ENCODE measurements at places on chromosomes 3 and 15. TPM values are rescaled to one million over a fixed set of nuclear protein-coding genes. Genes with fewer than 3 reads are reported as not detected.

GRCh38 chr3:14319654-14320182 is 82.7 kb upstream of the SLC6A6 start:
- no peaks in the 10 kb centered on the region for H3K27me3 ChIP-seq
- H3K27ac ChIP-seq, result no peak overlapping the region
- H3K36me3 ChIP-seq, result no peaks in the 10 kb centered on the region
- H3K4me1 ChIP-seq, result no peaks in the 10 kb centered on the region

DNA sequence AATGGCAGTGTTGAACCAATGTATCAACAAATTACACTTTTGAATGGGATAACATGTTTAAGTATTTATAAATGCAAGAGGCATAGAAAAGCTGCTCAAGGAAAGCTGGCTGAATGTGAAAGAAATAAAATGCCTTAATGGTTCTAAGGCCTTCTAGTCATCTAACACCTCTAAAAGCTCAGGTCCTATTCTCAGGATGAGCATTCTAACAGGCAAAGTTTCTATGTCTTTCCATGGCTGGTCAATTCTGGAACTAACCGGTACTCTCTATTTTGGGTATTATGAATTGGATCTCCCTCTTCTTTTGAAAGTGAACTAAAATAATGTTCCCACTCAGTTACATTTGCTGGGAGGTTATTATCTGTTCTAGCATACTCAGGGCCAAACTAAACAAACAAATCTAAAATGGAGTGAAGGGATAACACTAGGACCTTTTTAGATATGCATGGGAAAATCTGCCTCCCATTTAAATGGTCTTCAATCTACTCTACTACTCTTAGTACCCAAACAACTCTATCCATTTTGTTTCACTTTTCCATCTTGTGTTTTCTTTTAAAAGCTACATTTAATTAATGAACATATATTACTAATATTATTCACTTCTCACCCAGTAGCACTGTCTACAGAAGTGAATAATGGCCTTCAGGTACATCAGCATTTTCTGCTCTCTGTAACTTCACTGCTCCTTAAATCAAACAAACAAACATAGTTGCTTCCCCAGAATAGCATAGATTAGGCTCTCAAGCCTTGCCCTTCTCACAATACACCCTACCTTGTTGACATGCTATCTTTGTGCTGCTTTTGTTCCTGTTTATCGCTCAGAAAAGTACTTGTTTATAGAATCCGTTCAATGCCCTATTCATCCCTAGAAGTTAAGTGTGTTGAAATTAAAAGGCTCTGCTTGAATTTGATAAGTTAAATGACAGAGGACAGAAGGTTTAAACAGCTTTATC is 46.4 kb downstream of the CBLB start:
- no peak overlapping the region for H3K4me3 ChIP-seq
- no peaks in the 10 kb centered on the region for H3K27me3 ChIP-seq
- peak overlapping the region; percentile 76 for H3K27ac ChIP-seq
- H3K4me1 ChIP-seq, result peaks cover 73% of the 10 kb centered on the region

The MESP2 gene
- not detected for total RNA-seq

The ANXA2 gene
- 19.7 TPM for total RNA-seq

DNA sequence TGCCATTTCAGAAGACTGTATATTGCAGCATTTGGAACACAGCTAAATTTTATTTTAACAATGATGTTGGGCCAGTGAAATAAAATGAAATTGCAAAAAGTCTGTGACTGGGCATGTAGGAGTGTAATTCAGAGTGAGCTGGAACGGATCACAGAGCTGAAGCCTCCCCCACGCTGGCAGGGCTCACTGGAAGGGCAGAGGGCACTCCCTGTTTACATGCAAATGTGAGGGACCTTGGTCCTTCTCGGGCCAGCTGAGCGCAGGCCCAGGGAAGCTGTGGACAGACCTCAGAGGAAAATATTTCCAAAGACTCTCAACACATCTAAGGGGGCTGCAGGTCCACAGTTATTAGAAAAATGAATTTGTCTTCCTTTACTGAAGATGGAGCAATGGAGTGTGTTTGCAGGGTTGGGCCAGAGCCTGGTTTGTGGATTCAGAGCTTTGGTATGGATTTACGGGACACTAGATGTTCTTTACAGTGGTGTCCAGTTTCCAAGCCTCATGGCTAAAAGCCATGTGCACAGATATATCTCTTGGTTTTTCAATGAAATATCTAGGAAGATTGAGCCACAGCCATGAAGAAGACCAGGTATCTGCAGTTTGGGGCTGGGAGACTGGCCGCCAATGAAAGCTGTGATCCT is 32.0 kb downstream of the TRPM1 start:
- no peak overlapping the region for H3K27ac ChIP-seq
- no peak for DNase-seq
- no peaks in the 10 kb centered on the region for H3K4me1 ChIP-seq
- H3K4me3 ChIP-seq, result no peak overlapping the region

DNA sequence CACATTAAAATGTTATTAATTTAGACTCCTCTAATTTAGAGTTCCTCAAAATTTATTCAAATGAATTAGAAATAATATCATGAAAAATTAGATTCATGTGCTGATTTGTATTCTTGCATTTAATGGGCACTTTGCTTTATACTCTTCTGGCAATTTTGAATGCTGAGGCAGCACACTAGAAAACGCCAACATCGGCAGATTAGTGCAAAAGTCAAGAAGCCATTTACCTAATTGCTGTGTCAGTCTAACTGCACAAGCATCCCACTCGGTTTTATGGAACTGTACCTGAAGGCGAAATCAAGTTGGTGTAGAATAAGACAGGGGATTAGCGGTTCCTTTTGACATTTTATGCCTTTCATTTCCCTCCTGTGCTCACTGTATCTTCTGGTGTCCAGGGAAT is 382.0 kb downstream of the ROBO2 start:
- H3K27ac ChIP-seq, result no peak overlapping the region
- H3K4me1 ChIP-seq, result no peaks in the 10 kb centered on the region
- no peak for DNase-seq
- no peaks in the 10 kb centered on the region for H3K36me3 ChIP-seq
- H3K4me3 ChIP-seq, result no peak overlapping the region

DNA sequence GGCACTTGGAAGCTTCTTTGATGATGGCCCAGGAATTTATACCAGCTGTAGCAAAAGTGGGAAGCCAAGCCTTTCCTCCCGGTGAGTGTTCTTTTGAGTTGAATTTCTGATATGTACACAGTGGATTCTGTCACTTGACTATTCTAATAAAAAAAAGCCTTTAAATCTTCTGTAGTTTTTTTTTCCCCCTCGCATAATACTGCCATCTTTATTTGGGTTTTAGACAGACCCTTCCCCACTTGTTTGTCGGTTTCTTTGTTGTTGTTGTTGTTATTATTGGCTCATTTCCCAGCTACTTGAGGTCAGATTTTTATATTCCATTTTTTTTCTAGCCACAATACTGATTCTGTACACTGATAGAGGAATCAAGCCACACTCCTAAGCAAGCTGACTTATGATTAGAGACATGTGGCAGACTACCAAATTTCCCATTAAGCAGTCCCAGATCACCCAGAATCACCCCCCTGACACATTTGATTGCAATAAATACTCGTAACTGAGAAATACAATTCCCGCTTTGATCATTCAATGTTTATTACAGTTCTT is 122.4 kb upstream of the IL12A start:
- no peaks in the 10 kb centered on the region for H3K27me3 ChIP-seq
- no peaks in the 10 kb centered on the region for H3K36me3 ChIP-seq
- no peaks in the 10 kb centered on the region for H3K4me1 ChIP-seq
- DNase-seq, result no peak
- H3K27ac ChIP-seq, result no peak overlapping the region

DNA sequence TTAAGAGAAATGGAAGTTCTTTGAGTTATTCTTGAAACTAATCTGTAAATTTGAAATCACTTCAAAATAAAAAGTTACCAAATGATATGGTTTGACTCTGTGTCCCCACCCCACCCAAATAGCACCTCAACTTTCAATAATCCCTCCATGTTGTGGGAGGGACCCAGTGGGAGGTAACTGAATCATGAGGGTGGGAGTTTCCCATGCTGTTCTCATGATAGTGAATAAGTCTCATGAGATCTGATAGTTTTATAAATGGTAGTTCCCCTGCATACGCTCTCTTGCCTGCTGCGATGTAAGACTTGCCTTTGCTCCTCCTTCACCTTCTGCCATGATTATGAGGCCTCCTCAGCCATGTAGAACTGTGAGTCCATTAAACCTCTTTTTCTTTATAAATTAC is 690.7 kb upstream of the ZNF385D start:
- no peak overlapping the region for H3K27ac ChIP-seq
- H3K36me3 ChIP-seq, result no peaks in the 10 kb centered on the region
- DNase-seq, result no peak

DNA sequence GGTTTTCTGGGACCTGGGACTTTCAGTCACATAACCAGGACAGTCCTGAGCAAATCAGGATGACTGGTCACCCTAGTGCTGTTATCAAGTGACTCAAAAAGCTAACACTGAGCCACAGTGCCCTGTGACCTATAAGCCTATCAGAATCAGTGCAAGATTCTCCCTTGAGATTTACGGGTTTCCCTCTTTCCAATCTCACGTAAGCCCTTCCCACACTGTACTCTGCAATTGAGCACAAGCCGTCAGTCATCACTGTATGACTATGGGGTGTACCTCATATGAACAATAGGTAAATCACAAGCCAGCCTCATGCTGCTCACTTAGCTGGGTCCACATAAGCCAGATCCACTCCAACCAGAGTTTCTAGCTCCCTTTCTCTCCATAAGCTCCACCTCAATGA is 21.0 kb upstream of the CLDN18 start:
- H3K4me3 ChIP-seq, result no peak overlapping the region
- peaks cover 4% of the 10 kb centered on the region for H3K27me3 ChIP-seq

The MAP1A gene
- total RNA-seq, result 0.39 TPM

The CPLX3 gene
- total RNA-seq, result 0.44 TPM

DNA sequence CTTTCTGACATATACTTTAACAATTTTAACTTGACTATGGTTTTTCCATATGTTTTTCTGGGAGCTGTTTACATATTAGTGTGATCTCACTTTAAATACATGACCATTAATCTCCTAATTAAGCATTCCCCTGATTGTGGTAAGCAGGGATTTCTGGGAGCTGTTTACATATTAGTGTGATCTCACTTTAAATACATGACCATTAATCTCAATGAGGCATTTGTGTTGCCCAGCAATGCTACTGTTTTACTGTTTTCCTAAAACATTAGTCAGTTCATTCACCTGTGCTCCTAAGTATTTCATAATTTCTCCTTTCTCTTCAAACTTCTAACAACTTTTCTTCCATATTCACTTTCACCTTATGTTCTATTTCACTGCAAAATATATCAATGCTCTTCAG is 3.6 kb upstream of the GRAMD1C start:
- H3K4me3 ChIP-seq, result no peak overlapping the region

GRCh38 chr3:50189274-50189673 is 2.1 kb upstream of the GNAT1 start:
- H3K4me1 ChIP-seq, result peaks cover 4% of the 10 kb centered on the region
- peaks cover 3% of the 10 kb centered on the region for H3K27me3 ChIP-seq
- H3K27ac ChIP-seq, result no peak overlapping the region
- peak; percentile 23 for DNase-seq
- H3K4me3 ChIP-seq, result no peak overlapping the region
- H3K36me3 ChIP-seq, result no peaks in the 10 kb centered on the region

DNA sequence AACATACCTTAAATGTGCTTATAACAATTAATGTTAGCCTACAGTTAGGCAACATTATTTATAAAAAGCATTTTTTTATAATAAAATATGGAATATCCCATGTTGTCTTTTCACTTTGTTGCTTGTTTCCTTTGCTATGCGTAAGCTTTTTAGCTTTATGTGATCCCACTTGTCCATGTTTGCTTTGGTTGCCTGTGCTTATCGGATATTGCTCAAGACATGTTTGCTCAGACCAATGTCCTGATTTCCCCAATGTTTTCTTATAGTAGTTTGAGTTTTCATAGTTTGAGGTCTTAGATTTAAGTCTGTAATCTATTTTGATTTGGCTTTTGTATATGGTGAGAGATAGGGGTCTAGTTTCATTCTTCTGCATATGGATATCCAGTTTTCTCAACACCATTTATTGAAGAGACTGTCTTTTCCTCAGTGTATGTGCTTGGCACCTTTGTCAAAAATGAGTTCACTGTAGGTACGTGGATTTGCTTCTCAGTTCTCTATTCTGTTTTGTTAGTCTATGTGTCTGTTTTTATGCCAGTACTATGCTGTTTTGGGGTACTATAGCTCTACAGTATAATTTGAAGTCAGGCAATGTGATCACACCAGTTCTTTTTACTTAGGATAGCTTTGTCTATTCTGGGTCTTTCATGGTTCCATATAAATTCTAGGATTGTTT is 592.7 kb upstream of the SEMA6D start:
- no peaks in the 10 kb centered on the region for H3K36me3 ChIP-seq
- H3K4me3 ChIP-seq, result no peak overlapping the region
- H3K27me3 ChIP-seq, result no peaks in the 10 kb centered on the region
- no peak for DNase-seq

DNA sequence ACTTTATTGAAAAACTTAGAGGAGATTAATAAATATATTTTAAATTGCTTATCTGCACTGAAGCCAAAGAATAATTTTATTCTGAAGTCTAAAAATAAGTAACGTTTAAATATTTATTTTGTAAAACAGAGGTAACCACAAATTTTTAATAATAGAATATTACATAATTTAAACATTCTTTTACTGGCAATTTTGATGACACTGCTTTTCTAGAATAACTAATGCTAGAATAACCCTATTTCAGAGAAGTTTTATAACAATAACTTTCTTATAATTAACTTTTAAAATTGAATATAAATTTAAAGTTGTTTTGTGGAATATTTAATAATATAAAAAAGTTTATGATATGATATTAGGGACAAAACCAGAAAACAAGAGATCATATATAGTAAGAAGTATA is 409.6 kb upstream of the KCNMB2 start:
- no peak for DNase-seq
- no peaks in the 10 kb centered on the region for H3K4me1 ChIP-seq
- H3K27me3 ChIP-seq, result no peaks in the 10 kb centered on the region
- H3K27ac ChIP-seq, result no peak overlapping the region

The TM6SF1 gene
- total RNA-seq, result 0.58 TPM

The POPDC2 gene
- total RNA-seq, result 4.6 TPM

GRCh38 chr3:107687056-107687581 is 164.4 kb downstream of the BBX start:
- no peaks in the 10 kb centered on the region for H3K36me3 ChIP-seq
- H3K4me1 ChIP-seq, result peaks cover 59% of the 10 kb centered on the region
- no peaks in the 10 kb centered on the region for H3K27me3 ChIP-seq
- no peak overlapping the region for H3K27ac ChIP-seq
- H3K4me3 ChIP-seq, result no peak overlapping the region
- DNase-seq, result no peak

- no peak overlapping the region for H3K27ac ChIP-seq
- no peaks in the 10 kb centered on the region for H3K36me3 ChIP-seq
- no peak overlapping the region for H3K4me3 ChIP-seq
- no peak for DNase-seq
- H3K27me3 ChIP-seq, result peaks cover 32% of the 10 kb centered on the region
- peaks cover 8% of the 10 kb centered on the region for H3K4me1 ChIP-seq
These were observed 2.3 kb downstream of the FBN1 start for GRCh38 chr15:48643206-48643605.

The MOBP gene
- total RNA-seq, result not detected

DNA sequence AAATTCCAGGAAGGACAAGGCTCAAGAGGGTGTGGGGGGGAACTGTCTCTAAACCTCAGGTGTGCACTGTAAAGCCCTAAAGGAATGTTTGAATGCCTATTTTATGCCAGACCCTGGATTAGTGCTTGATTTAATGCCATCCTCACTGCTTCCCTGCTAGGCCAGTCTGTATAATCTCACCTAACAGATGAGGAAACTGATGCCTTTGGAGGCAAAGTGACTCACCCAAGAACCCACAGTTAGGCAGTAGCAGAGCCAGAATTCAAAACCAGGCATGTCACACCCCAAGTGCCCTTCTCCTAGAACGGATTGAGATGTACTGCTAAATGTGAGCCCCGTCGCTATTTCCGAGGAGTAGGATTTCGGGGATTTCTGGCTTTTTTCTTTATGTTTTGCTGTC is 7.8 kb downstream of the CAMK1 start:
- H3K36me3 ChIP-seq, result peaks cover 26% of the 10 kb centered on the region
- peaks cover 3% of the 10 kb centered on the region for H3K4me1 ChIP-seq
- DNase-seq, result no peak

Measured in naive thymus-derived CD8-positive, alpha-beta T cell (primary cell).